Type B pancreatic cell (in vitro differentiated cells): ENCODE measurements at places on chromosomes 11 and 22.

DNA sequence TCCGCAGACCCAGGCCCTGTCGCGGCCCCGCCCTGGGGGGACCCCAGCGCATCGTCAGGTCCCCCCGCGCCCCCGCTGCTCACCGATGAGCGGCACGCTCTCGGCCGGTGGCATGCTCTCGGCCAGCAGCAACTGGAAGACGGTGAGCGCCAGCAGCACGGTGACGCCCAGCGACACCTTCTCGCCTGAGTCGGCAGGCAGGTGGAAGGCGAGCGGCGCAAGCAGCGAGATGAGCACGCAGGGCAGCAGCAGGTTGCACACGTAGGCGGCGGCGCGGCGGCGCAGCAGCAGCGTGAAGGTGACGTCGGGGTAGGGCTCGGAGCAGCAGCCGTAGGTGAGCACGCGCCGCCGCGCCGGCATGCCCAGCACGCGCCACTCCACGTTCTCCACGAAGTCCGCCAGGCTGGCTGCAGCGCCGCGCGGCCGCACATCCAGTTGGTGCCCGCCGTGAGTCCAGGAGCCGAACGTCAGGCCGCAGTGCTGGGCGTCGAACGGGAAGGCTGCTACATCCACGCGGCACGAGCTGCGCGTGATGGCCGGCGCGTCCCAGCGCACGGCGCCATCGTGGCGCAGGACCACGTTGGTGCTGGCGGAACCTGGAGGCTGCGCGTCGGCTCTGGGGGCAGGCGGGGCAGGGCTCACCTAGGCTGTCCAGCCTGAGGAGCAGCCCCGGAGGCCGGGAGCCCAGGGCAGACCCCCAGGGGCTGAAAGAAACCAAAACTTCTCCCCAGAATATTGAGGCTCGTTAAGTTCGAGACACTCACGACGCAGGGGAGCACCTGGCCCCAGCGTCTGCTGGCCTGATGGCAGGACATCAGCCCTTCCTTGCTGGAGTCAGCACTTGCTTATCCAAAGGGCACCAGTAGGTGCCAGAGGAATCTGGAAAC is 3.8 kb downstream of the CHRNA10 start:
- DNase-seq = no peak

- DNase-seq = no peak
Measured at GRCh38 chr11:57426929-57427726, at the start of gene SLC43A3. Gene SLC43A3, minus strand, starts transcription at chr11:57427121. Its CDS starts 949 bp downstream, at chr11:57426172.

DNA sequence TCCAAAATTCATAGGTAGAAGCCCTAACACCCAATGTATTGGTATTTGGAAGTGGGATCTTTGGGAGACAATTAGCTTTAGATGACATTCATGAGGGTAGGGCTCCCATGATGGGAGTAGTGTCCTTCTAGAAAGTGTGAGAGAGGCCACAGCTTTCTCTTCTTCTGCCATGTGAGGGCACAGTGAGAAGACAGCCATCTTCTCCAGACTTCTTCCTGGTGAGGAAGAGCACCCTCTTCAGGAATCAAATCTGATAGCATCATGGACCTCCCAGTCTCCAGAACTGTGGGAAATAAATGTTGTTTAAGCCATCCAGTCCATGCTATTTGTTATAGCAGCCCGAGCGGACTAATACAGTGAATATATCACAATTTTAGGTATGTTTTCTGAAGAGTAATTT is 96.9 kb downstream of the CNTN5 start:
- DNase-seq = no peak

DNA sequence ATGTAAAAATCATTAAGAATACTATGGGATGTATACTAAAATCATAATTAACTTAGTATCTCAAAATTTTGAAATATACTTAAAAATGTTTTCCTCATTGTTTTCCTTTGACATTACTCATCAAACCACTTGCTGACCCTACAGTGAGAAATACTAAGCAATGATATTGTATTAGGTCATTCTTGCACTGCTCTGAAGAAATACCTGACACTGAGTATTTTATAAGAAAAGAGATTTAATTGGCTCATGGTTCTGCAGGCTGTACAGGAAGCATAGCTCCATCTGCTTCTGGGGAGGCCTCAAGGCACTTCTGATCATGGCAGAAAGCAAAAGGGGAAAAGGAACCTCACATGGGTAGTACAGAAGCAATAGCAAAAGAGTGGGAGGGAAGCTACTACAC is 950.9 kb upstream of the CHORDC1 start:
- no peak for DNase-seq

DNA sequence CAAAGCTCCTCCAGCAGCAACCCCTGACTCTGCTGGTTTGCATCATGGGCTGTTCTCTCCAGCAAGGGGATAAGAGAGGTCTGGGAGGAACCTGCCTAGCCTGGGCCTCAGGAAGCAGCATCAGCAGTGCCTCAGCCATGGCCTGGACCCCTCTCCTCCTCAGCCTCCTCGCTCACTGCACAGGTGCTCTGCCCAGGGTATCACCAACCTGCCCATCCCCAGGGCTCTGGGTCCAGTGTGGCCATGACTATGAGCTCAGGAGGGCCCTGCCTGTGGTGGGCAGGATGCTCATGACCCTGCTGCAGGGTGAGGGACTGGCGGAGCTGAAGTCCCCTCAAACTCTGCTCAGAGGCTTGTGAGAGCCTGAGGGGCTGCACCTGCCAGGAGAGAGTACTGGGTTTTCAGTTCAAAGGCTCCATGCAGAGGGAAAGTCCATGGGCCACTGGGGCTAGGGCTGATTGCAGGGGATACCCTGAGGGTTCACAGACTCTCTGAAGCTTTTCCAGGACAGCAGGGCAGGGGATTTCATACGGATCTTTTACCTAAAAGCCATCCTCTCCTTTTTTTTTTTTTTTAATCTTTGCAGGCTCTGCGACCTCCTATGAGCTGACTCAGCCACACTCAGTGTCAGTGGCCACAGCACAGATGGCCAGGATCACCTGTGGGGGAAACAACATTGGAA is 115.8 kb upstream of the IGLL5 start:
- DNase-seq = peak; percentile 58

DNA sequence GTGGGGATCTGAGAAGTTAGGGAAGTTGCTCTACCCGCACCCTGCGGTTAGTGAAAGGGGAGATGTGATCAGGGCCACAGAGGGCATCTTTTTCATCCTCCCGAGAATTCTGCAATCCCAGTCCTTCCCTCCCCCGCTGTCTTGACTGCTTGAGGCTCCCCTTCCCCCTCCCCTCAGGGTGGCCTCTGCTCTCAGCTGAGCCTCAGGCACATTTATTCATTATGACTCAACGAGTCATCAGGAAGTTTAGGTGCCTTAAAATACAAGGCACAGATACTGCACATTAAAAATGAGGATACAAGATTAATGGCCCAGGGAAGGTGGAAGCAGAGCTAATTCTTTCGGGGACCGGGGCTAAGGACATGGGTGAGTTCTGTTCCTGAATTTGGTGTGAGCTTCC is 104.0 kb downstream of the CACNA1I start:
- no peak for DNase-seq

DNA sequence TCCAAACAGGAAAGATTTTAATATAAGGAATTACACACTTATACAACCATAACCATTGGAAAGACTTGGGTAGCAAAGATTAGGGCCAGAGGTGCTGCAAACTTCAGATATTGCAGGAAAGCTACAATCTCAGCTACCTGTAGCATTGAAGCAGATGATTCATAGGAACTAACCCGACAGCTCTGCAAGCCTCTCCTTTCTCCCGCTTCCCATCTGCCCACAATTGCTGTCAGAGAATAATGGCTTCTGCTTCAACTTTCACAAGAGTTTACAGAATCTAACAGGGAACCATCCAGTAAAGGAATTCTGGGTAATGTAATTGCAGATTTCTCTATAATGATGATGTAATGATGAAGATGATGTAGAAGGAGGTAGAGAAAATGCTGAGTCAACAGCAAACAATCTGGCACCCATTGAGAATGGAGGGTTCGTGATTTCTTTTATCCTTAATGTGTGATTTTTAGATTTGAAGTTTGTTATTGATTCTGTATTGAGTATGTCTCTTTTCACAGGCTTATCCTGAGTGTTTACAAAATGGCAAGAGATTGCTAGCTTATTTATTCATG is 70.8 kb upstream of the USP47 start:
- DNase-seq = no peak

DNA sequence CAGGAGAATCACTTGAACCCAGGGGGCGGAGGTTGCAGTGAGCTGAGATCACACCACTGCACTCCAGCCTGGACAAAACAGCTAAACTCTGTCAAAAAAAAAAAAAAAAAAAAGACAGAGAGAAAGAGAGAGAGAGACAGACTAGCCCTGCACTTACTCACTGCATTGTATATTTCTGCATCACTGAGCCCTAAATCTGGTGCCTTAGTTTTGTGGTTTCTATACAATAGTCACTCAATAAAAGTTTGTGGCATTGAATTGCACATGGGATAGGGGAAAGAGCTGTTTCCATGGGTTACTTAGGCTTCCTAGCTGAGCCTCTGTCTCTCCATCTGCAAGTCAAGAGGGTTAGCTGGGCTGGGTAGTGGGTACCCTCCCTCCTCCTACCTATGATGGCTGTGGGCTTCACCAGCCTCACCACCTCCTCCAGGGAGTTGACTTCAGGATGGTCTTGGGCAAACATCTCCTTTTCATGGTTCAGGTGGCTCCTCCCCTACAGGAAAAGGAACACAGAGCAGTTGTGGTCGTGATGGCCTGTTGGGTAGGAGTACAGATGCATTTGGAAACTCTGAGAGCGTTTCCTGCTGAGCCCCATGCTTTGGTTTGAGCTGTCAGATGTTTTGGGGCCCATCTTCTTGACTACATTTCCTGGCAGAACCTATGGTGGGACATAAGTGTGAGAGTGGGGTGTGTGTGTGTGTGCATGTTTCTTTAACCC is 73.2 kb downstream of the CCDC81 start:
- no peak for DNase-seq

DNA sequence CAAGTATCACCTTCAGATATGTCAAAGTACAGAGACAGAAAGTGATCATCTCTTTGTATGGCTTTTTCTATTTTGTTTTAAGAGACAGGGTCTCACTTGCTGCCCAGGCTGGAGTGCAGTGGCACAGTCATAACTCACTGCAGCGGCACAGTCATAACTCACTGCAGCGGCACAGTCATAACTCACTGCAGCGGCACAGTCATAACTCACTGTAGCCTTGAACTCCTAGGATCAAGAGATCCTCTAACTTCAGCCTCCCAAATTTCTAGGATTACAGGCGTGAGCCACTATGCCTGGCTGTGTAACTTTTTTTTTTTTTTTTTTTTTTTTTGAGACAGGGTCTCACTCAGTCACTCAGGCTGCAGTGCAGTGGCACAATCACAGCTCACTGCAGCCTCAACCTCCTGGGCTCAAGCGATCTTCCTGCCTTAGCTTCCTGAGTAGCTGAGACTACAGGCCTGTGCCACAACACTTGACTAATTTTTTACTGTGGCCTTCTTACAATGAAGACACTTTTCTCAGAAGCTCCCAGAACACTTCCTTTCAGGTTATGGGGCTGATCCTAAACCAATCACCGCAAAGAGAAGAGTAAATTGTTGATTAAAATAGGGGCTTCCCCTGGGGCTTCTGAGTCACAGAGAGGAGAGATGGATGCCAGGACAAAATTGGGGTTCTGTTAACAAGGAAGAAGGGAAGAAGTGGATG is 9.0 kb upstream of the HIKESHI start:
- no peak for DNase-seq

DNA sequence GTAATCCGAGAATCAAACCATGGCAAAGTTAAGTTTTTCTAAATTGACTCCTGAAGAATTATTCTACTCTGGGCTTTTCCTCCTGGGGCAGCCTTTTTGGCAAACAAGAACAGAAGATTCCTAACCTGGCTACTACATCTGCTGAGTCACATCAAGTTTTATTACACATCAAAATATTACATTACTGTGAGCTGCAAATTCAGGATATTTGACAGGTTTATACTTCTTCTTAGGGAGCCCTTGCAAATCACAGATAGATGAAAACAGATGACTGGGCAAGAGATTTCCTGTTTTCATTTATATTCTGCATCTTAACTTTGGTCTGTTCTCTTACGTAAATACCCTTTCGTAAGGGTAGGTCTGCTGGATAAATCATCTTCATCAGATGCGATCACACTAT is 23.6 kb downstream of the XRRA1 start:
- no peak for DNase-seq

DNA sequence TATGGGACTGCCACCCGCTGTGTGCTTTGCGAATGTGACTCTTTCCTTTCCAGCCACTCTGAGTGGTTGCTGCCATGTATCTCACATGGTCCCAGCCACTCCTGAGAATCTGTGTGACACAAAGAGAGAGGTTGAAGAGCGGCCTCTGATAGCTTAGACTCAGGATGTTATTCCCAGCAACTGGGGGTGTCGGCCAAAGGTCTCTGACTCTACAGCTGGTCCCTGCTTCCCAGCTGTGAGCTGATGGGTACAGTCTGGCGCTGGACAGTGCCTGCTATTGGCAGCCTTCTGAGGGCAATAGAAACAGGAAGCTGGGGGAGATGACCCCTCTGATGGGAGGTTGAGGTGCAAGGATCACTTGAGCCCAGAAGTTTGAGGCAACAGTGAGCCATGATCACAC is 105.1 kb downstream of the RRAS2 start:
- no peak for DNase-seq

GRCh38 chr11:59841514-59841913 is 3.8 kb downstream of the CBLIF start:
- DNase-seq = no peak

DNA sequence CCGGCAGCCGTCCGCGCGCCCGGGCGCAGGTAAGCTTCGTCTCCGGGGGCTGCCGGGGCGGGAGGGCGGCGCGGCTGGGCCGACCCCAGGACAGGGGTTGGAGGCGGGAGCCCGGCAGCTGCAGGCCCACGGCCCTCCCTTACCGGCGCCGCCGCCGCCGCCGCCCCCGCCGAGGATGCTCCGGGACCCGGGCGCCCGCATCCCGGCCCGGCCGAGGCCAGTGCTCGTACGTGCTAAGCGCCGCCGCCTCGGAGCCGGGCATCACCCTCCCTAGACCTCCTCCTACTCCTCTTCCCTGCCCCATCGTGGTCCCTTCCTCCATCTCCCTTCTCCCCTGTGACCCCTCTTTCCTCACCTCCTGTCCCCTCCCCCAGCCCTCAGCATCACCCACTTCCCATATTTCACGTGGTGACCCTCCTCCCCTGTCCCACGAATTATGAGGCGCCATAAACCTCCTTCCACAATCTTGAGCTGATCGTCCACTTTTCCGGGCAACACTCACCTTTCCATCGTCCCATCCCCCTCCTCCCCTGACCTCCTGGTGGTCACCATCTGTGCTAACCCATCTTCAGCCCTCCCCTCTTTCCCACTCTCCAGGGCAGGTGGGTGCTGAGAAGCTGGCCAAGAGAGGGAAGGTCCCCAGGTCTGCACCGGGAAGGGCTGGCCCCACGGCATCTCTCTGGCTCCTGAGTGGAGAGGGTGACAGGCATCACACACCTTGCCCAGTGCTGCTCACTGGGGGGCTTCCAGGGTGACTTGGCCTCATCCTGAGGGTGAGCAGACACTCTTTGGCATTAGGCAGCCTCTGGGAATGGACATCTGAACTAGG is 612 bp downstream of the ASPHD2 start:
- DNase-seq = no peak
